ENCODE measurements at places on chromosomes 1 and 21.

GRCh38 chr1:70685300-70686286 is 274.5 kb downstream of the CTH start:
- DNase-seq = peak; percentile 37

GRCh38 chr1:240308096-240308495 is 216.4 kb downstream of the FMN2 start:
- no peak for DNase-seq

- no peak for DNase-seq
Measured at GRCh38 chr1:91564888-91565701, 64.4 kb downstream of the CDC7 start.

DNA sequence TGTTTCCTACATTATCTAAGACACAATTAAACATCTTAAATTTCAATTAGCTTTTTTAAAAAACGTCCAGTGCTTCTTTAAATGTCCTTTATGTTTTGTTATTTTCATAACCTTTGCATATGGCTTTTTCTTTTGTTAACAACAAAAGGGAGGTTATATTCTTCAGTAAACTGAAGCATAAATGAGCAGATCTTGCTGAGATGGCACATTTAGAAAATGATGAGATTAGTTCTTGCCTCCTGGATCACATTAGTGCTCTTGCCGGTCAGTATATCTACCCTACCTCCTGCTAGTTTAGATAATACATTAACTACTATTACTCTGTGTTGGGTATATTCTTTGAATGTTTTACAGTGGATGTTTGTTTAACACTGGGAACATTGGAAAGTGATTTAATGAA is 126.1 kb downstream of the DISP1 start:
- no peak for DNase-seq

- DNase-seq = no peak
Measured at GRCh38 chr1:206590025-206590758, 22.1 kb downstream of the EIF2D start.

- no peak for DNase-seq
Measured at GRCh38 chr1:153431427-153431826, 15.1 kb downstream of the S100A7A start.

DNA sequence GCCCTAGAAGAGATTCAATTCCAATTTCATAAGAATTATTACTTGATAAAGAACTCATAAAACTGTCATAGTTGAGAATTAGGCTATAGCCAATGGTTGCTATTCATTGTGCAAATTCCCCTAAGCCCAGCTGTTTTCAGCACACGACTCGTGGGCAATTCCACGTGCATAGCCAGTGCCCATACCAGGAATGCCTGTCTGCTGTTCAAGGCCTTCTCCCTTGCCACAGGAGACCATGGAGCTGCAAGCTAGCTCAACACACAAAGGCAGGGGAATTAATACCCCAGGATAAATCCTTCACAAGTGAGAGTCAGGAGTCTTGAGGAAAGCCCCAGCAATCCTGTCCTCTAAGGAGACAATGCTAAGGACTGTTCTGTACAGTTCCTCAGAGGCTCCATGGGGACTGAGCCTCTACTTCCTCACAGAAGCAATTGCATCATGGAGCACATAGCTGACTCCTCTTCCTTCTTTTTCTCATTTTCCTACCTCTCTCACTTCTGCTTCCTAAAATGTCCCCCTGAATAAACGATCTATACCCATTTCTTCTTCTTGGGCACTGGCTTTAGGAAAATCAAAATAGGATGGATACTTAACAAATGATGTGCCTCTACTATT is 19.1 kb upstream of the CHRM3 start:
- no peak for DNase-seq

DNA sequence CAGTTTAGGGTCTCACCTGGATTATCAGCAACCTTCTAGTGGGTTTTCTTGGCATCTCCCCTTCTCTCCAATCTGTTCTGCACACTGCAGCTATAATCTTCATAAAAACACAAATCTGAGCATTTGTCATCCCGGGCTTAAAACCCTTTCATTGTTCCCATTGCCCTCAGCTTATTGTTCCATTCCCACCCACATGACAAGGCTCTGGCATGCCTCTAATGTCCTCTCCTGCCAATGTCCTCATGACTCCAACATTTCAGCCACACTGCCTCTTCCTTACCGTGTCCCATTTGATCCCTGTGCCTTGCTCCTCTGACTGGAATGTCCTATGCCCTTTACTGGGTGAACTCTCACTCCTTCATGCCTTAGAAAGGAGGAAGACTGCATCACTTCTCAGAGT is 7.5 kb upstream of the DPH2 start:
- DNase-seq = no peak

GRCh38 chr21:44531606-44532564 is 8.1 kb downstream of the KRTAP10-1 start:
- no peak for DNase-seq

- DNase-seq = no peak
Measured at GRCh38 chr1:165168467-165168866, 188.0 kb downstream of the LMX1A start.

DNA sequence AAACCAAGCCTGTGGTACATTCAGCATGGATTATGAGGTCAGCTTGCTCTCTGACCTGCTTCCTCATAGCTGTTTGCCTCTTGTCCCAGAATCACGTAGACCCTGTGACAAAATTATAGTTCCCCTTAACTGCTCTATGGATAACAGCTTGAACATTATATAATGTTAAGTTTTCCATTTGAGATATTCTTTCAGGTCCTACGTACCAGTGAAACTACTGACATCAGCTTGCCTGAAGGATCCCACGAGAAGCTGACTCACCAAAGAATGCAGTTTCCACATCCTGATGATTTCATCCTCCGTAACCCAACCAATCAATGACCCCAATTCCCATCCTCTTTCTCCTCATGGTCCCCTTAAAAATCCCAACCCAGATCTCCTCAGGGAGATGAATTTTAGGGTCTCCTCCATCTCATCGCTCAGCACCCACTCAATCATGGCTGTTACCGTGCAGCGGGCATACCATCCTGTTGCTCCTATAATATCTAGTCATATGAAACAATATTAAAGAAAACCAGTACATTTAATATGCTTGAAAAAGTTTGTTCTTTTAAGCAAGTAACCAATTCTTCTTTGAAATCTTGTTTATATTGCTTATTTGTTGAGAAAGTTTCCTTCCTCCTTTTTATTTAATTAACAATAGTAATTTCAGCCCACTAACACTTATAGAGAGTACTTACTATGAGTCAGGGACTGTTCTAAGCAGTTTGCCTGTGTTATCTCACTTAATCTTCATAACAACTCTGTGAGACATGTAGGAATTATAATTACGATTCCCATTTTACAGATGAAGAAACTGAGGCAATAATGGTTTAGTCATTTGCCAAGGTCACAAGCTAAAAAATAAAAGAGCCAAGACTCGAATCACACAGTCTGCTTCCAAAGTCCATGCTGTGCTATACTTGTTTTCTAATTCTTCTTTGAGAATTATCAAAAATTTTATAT is 27.4 kb downstream of the CHML start:
- no peak for DNase-seq

DNA sequence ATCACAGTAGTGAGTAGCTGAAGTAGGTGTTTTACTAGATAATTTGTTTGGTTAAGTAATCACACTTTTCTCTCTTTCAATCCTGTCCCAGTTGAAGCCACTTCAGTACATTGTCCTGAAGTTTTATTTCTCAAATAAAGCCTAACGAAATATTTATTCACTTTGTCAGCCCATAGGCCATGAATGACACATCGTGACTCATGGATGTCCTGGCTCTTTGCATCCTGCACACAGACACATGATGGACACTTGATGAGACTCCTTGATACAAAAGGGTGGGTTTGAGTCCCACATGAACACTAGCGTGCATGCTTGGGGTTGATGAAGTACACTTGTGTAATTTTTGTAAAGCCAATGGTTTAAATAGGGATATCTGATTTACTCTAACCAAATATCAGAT is 22.7 kb upstream of the LAMC2 start:
- no peak for DNase-seq

DNA sequence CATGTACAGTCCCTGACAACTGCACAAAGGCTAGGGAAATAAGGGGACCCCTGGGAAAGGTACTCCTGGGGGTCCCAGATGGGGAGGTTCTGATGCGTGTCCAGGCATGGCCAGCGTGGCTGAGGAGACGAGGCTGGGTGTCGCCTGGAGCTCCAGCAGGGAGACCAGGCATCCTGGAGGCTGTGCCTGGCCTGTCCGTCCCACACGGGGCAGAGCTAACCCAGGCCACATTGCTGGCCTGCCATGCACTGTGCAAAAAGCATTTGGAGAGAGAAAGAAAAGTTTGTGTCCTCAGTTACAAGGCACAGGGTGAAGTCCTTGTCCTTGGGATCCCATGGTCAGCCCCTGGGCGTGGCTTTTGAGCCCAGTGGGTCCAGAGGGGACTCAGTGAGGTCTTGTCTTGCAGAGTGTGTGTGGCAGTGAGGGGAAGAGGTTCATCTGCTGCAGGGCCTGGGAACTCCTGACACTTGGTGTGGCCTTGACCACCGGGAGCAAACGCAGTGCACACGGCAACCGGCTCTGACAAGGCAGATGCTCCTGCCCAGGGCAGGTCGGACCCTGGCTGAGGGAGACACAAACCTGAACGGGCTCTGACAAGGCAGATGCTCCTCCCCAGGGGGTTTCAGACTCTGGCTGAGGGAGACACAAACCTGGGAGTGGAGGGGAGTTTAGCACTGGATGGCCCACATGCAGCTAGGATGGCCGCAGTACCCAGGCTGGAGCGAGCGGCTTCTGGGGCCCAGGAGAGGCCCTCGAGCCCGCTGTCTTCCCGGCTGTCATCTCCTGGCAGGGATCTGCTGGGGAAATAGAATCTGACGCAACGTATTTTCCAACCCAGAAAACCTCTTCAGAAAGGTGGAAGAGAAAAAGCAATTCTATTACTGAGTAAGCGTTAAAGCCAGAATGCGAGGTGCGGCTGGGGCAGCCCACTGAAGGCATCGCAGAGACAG is 37.3 kb upstream of the COL18A1 start:
- DNase-seq = no peak

DNA sequence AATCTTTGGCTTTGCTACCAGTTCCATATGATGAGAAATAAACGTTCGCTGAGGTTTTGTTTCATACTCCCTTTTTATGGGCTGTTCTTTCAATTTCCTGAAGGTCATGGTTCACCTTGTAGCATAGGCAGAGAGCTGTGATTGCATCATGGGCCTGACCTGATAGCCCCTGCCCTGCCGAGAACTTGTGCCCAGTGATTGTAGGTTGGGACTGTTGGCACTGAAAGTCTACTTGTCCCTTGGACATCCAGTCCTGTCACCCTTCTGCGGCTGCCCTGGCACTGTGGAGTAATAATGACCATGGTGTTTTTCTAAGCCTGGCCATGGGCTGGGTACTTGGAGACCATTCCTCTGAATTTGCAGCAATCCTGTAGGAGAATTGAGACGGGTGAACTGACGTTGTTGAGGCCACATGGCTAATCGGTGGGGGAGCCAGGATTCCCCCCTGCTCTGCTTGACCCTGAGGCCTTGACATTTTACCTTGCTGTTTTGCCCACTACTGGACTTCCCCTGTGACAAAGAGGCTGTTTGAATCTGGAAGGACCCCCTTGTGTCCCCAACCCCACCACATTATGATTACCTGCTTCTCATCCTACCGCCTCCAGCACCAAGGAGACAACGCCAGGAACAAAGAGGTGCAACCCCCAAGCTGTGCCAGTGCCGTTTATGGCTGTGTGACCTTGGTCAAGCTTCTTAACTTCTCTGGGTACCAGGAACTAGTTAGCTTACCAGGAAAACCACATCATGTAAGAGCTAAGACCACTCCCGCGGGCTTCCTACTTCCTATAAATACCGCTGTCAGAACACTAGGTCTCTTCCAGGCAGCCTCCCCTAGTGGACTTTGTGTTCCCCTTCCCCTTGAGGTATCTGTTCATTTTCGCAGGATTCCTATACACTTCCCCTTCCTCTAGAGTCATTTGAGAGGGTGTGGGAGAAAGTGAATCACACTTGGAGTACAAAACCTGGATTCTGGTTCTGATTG is 23.4 kb downstream of the SESN2 start:
- DNase-seq = no peak

DNA sequence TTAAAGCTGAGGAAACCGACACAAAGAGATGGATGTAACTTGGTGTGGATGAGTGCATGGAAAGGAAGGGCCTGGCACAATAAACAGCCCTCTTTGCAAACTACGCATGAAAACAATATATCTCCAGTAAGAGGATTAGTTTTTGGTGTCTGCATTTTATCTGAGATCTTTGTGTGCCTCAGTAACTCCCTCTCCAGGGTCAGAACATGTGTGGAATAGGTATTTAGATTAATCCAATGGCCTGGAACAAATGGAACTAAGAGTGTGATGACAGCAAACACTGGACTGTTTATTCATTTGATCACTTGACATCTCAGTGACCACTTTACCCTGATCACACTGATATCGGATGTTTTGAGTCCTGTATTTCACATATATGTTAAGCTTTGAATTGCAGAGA is 45.3 kb downstream of the AKNAD1 start:
- DNase-seq = no peak

GRCh38 chr1:115547696-115548095 is 94.1 kb upstream of the VANGL1 start:
- DNase-seq = no peak

GRCh38 chr1:245987219-245987545 is 519.9 kb downstream of the SMYD3 start:
- DNase-seq = no peak

GRCh38 chr1:222288053-222288452 is 259.9 kb downstream of the HHIPL2 start:
- DNase-seq = no peak

DNA sequence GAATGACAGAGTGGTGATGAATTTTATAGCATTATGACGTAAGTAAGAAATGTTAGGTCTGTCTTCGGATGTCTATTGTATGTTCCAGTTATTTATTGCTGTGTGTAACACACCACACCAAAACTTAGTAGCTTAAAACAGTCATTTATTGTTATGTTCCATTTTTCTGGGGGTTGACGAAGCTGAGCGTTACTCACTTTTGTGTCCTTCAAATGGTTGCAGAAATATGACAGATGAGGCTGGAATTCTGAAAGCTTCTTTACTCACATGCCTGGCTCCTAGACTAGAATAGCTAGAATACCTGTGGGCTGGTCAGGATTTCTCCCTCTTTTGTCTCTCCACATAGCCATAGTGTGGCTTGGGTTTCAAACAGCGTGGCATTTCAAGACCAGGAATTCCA is 62.1 kb upstream of the S1PR1 start:
- DNase-seq = no peak

GRCh38 chr1:202135221-202135721 is 9.3 kb downstream of the ARL8A start:
- no peak for DNase-seq

- no peak for DNase-seq
Measured at GRCh38 chr1:209911746-209912145, 26.3 kb upstream of the SYT14 start.

- DNase-seq = no peak
Measured at GRCh38 chr1:7402548-7402850, 368.6 kb upstream of the VAMP3 start.

GRCh38 chr1:41348394-41348793 is 12.8 kb upstream of the FOXO6 start:
- DNase-seq = no peak

Measured in omental fat pad (tissue), 4 donors.